ENCODE measurements at places on chromosomes 11 and 22.
A peak's percentile ranks its signal among the peaks of the same experiment; 100 is the strongest.

DNA sequence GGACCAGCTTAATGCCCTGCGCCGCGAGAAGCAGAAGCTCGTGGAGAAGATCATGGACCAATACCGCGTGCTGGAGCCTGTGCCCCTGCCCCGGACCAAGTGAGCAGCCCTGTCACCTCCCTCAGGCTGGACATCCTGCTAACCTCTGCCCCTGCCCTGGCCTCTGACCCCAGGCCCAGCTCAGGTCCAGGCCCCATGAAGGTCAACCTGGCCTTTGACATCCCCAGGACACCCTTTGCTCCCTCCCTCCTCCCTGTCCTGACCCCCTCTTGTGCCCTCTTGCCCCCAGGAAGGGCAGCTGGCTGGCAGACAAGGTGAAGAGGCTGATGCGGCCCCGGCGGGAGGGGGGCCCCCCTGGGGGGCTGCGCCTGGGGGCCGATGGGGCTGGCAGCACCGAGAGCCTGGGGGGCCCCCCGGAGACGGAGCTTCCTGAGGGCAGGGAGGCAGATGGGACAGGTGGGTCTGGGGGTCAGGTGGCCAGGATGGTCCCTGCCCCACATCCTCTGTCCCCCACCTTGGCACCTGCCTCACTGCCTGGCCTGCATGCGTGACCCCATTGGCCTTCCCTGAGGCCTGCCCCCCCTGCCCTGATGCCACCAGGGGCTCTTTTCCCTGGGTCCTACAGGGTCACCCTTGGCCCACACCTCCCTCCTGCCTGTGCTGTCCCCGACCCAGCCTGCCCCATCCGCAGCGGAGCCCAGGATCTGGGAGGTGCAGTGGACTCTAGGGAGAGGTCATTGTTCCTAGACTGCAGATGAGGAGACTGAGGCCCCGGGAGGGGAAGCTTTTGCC, 5.1 kb upstream of the RPS6KA4 start:
- no peak for DNase-seq

DNA sequence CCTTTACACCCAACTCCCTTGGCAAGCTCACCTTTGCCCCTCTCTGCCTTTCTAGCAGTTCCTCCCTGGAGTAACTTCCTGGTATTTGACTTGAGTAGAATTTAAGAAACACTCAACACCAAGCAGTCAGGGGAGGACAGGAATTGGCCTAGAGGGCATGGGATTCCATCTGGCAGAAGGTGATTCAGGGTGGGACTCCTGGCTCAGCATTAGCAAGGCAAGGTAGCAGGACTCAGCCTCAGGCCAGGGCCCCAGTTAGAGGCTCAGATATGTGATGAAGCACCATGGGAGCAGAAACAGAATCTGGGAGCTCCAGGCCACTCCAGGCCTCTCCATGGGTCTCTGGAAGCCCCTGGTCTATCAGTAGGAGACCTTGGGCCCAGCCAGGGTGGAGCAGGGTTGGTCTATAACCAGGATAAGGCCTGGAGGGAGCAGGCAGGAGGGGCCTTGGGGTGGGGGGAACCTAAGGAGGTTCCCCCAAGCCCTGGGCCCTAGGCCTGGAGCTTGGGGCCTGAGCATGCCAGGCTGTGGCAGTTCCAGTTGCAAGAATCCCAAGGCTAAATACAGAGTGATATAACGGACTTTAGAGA, 148.2 kb downstream of the PARVA start:
- DNase-seq = no peak

DNA sequence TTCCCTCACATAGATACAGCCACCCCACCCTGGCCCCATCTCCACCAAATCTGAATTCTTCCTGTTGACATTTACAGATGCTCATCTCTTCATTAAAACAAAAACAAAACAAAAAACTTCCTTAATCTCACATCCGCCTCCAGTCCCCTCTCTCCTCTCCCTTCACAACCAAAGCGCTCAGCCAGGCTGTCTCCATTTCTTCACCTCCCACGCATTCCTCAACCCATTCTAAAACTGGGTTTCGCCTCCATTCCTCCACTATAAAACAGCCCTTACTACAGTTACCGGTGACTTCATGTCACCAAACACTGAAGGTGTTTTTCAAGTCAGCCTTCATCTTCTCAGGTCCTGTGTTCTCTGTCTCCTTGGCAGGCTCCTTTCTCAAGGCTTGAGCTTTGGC, 9.6 kb downstream of the BACE1-AS start:
- no peak for DNase-seq

GRCh38 chr11:62678433-62678769, 472 bp downstream of the UBXN1 start:
- DNase-seq = no peak

- no peak for DNase-seq
Observed at GRCh38 chr11:128299132-128299726, 288.1 kb downstream of the ETS1 start.

DNA sequence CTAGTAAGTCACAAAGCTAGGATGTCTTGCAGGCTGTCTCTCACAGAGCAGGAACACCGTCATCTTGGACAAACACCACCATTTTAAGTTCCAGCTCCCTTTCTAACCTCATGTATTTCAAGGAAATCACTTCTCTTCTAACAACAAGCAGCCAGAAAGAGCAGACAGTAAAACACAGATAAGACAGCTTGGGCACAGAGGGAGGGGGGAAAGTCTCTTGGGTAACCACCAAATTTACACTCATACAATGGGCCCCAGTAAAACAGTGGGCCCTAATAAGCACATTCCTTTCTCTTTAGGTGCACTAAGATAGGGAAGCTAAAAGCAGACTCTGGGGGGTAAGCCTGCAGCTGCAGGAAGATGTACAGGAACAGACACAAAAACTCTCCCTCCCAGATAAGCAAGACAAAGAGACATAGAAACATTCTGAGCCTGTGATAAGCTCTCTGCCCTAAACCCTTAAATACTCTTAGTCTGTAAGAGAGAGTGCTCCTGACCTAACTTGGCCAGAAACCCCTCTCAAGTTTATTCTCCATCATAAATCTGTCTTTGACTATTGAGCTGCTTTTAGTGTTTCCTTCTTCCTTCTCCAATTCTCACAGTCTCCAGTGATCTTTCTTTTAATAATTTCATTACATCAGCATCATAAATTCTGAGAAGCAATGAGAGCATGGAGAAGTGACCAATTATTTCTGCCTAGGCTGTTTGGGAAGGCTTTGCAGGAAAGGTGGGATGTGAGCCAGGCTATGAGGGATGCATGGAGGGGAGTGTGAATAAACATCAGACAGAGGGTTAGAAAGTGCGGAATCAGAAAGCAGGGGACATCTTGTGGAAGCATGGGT, 7.4 kb downstream of the OR10D3 start:
- no peak for DNase-seq

GRCh38 chr11:20933086-20933485, 263.7 kb downstream of the NELL1 start:
- DNase-seq = no peak

DNA sequence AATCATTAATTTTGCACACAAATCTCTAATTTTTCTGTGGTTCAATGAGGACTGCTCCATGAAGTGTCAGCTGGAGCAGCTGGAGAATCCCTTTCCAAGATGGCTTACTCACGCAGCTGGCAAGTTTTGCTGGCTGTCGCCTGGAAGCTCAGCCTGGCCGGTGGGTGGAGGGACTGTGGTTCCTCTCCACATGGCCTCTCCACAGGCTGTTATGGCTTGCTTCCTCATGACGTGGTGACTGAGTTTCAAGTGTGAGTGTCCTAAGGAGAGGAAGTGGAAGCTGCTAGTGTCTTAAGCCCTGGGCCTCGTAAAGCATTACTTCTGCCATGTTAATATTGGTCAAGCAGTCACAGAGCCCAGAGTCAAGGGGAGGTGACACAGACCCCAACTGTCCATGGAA, 14.0 kb upstream of the NRIP3 start:
- peak; percentile 82 for DNase-seq

- DNase-seq = no peak
Observed at GRCh38 chr11:74726547-74727182, 4.6 kb downstream of the CHRDL2 start.

GRCh38 chr11:111349191-111349695, 29.8 kb downstream of the POU2AF1 start:
- no peak for DNase-seq

All from ascending aorta (tissue), 2 donors.